ENCODE measurements at places on chromosomes 11 and 22. TPM values are rescaled to one million over a fixed set of nuclear protein-coding genes. Genes with fewer than 3 reads are reported as not detected.

GRCh38 chr11:96338910-96339705 lies 3.9 kb downstream of the MAML2 start:
- DNase-seq = peak; percentile 58

The MS4A6E gene
- not detected for total RNA-seq

DNA sequence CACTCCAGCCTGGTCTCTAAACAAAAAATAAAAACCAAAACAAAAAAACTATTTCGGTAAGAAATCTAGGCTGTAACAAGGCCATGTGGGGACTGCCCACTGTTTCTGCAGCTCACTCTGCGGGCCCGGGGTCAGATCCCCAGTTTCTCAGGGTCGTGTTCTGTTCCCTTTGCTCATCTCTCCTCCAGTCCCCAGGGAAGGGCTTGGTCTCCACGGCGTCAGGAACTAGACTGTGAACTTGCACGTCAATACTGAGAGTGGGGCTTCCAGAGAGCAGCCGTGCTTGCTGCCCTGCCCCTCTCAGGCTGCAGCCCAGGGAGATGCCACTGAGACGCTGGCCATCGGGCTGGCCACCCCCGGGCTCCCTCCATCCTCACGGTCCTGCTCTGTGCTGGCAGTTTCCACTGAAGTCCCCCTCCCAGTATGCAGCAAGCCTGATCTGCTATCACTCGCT lies 33.7 kb upstream of the MOB2 start:
- DNase-seq = no peak

- no peak for DNase-seq
These were observed 3.5 kb downstream of the PLXNB2 start for GRCh38 chr22:50303848-50304527.

DNA sequence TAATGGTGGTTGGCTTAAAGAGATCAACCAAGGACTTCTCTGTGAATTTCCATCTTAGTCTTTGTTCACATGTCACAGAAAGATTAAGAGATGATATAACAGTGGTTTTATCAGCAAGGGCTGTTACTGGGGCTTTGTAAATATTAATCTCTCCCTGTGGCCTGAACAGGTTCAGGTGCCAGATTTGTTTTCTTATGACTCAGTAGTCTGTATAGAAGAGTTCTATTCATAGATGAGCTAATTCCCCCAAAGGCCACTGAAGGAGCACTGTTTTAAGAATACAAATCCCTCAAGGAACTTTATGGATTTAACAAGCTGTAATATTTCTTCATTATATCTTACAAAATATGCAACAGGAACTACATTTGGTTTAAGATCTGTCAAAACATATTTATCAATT lies 50.4 kb downstream of the TCP11L1 start:
- DNase-seq = no peak

- no peak for DNase-seq
These were observed 123.1 kb downstream of the ADAMTS15 start for GRCh38 chr11:130571519-130571918.

The TECTA gene
- total RNA-seq = 0.12 TPM

The TRIM29 gene
- total RNA-seq = not detected

DNA sequence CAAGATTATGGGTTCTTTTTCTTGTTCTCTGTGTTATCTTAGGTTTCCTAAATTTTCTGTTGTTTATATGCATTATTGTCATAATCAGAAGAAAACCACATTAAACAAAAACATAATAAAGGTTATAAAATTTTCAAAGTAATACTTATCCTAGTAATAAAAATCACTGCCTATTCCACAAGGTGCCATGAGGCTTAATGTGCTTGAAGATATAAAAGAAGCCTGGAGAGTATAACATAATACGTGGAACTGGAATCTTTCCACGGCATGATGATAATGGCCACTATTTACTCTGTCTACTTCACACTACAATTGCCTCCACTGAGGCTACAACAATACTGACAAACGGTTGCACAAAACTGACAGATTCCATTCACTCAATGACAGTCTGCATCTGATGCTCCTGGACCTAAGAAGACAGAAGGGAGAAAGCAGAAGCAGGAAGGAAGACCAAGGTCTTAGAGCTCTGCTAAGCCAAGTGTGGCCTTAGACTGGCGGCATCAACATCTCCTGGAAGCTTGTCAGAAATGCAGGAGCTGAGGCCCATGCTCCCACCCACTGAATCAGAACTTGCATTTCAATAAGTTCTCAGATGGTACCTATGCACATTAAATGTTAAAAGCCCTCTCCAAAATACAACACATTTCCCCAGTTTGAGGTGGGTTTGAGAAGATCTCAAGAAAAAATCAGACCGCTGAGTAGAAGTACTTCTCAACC lies 13.1 kb downstream of the TENM4 start:
- DNase-seq = no peak

DNA sequence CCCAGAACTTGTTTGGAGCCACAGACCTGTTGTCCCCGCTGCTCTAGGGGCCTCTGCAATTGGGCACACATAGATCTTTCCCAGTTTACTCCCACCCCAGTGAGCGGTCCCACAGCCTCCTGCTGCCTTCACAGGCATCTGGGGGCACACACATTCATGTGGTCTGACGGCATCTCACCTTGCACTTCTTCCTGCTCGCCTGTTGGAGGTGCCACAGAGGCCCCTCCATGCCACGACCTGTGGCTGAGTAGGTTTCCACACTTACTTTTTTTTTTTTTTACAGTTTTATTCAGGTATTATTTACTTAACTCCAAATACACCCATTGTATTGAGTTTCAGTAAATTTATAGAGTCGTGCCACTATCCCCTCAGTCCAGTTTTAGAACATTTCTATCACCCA lies 68.9 kb upstream of the SEPTIN5 start:
- no peak for DNase-seq

Data from activated naive CD4-positive, alpha-beta T cell treated with anti-CD3 and anti-CD28 coated beads for 36 hours (primary cell).